ENCODE measurements at places on chromosomes 2 and 18.

- no peak for DNase-seq
These were observed 714.0 kb downstream of the EPHA4 start for GRCh38 chr2:220858101-220858500.

- DNase-seq = no peak
These were observed 162.1 kb downstream of the UBE2E3 start for GRCh38 chr2:181142514-181142913.

GRCh38 chr2:175007510-175007909 is 2.3 kb upstream of the CHN1 start:
- no peak for DNase-seq

- DNase-seq = no peak
These were observed 25.9 kb downstream of the TTLL4 start for GRCh38 chr2:218736531-218736930.

- DNase-seq = no peak
These were observed 111.7 kb upstream of the KLHL14 start for GRCh38 chr18:32884543-32884942.

DNA sequence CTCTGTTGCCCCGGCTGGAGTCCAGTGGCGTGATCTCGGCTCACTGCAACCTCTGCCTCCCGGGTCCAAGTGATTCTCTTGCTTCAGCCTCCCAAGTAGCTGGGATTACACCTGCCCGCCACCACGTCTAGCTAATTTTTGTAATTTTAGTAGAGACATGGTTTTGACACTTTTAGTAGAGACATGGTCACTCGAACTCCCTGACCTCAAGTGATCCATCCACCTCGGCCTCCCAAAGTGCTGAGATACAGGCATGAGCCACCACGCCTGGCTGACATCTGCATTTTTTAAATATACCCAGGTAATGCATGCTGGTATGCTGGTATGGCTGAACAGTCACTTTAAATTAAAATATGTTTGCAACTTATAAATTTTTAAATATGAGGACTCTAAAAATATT is 91.9 kb downstream of the EPB41L3 start:
- DNase-seq = no peak

- no peak for DNase-seq
These were observed 44.6 kb upstream of the THOC1 start for GRCh38 chr18:312415-312814.

- peak; percentile 58 for DNase-seq
These were observed 32.4 kb upstream of the VIT start for GRCh38 chr2:36663851-36664695.

DNA sequence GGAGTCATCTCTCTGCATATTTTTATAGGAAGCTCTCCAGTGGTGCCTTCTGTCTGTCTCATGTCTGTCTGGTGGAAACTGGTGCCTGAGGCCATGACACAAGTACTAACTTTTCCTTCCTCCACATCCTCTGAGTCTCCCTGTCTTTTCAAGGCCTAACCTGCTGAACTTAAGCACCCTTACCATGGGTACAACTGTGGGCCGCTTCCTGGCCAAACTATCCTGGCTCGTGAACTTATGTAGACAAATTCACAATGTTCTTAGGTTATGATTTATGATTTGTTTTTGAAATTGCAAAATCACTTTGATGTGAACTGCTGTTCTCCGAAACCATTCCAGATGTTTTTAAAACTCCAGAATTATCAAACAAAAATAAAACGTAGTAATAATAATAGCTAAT is 804.5 kb upstream of the POU3F3 start:
- no peak for DNase-seq

GRCh38 chr2:127105656-127106456 is 1.1 kb downstream of the BIN1 start:
- DNase-seq = peak; percentile 22

- peak; percentile 76 for DNase-seq
These were observed 135.3 kb downstream of the CTIF start for GRCh38 chr18:48673853-48674721.

DNA sequence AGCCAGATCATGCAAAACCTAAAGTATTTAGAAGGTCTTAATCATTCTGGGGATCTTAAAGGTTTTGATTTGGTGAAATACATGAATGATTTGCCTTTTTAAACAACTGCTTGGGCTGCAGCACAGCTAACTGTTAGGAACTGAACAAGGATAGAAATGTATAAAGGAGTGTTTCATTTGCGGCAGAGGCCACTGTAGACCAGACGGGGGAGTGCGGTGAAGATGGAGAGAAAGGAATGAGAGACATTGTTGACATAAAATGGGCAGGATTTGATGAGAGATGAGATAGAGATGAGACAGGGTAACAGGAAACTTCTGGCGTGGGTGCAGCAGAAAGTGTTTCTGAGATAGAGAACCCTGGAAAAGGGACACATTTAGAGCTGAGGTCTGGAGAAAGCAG is 308.1 kb downstream of the TMX3 start:
- DNase-seq = no peak

DNA sequence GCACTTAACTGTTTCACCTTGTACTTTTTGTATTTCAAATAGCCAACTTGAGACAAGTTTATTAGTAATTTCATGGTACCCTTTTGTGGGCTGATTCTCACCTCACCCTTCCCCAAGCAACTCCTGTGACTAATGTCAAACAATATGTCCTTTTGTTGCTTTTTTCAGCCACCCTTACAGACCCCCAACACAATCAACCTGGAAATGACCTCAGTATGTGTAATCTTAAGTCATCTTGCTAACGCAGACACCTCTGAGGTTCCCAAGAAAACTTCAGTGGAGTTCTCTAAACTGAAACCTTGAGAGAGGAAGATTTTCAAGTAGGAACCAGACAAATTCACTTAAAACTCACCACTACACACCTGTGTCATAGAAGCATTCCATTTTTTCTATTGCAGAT is 69.5 kb downstream of the KYNU start:
- no peak for DNase-seq

- no peak for DNase-seq
These were observed 6.3 kb downstream of the SDC1 start for GRCh38 chr2:20218331-20219320.

DNA sequence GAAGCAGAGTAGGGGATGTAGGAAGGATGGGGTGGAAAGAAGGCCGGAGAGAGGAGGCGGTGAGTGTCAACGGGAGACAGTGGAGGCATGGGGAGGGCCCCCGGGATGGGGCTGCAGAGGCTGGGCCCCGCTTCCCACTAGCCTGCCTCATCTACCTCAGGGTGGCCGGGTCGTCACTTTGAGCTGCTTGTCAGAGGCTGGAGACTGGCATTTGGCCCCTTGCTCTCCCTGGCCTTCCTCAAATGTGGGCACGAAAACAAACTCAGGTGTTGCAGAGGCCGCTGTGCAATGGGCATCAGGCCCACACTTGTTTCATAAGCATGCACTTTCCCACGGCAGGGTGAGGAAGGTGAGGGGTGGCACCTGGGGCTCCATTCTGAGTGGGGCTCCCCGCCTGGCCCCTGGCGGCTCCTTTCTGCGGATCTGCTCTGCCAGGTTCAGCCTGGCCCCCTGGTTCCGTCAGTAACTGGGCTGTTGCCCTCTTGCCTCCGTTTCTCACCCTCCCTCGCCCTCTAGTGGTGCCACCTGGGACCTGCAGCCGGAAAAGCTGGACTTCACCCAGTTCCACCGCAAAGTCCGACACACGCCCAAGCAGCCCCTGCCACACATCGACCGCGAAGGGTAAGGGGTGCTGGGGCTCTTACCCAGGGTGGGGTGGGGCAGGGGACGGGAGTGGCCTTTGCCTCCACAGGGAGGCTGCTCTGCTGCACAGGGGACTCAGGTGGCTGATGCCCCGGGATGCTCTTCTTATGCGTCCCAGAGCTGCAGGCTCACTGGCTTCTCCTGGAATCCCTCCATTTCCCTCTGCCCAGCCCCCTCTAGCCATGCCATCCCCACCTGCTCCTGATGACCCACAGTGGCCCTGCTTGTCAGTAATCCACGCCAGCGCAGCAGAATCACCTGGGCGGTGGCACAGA is 125.4 kb downstream of the CTIF start:
- DNase-seq = peak; percentile 41

GRCh38 chr2:145736871-145737270 is 1217.0 kb upstream of the ZEB2 start:
- DNase-seq = no peak

- no peak for DNase-seq
These were observed 12.7 kb upstream of the DDX18 start for GRCh38 chr2:117801826-117802225.

GRCh38 chr2:72111061-72111460 is 36.6 kb downstream of the CYP26B1 start:
- no peak for DNase-seq

DNA sequence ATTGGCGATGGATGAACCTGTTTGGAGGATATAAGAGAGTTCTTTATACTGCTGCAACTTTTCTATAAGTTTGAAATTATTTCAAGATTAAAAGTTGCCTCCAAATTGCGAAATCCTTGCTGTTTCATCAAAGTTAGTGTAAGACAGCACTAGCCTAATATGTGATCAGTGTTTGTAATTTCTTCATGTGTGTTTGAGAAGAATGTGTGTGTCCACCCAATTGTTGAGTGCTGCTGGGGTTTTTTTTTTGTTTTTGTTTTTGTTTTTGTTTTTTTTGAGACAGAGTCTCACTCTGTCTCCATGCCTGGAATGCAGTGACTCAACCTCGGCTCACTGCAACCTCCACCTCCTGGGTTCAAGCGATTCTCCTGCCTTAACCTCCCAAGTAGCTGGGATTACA is 33.4 kb downstream of the CDK15 start:
- no peak for DNase-seq

DNA sequence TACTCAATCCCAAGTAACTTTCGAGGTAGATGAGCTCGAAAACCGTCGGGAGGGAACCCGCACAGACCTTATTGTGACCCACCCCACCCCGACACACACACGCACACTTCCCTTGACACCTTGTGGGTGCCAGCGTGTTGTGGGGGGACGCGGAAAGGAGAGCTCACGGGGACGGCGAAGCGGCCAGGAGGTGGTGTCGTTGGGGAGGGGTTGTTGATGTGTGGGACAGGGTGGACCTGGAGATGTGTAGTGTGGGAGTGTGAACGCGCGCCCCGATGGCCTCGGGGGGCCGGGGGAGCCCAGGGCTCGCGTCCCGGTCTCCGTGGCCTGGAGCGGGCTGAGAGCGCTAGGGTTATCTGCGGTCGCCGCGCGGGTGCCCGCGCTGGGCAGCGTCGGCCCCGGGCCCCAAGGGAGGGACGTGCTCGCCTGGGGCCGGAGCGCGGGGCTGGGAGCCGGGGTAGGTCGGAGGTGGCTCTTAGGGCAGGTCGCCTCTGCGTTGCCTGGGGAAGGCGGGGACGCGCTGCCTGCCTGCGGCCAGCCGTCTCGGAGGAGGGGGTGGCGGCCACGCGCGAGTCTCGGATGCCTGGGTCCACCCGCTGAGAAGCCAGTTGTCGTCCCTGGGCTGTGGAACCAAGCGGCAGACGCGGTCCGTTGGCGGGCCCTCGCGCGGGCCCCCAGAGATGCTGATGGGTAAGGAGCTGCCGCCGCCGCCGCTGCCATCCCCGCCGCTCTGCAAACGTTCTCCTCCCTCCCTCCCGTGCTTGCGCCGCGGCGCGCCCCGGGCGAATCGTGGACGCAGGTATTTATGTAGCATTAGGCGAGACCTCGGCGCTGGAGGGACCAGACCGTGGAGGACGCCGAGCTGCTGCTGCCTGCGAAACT is 1.6 kb downstream of the KLHL29 start:
- no peak for DNase-seq

DNA sequence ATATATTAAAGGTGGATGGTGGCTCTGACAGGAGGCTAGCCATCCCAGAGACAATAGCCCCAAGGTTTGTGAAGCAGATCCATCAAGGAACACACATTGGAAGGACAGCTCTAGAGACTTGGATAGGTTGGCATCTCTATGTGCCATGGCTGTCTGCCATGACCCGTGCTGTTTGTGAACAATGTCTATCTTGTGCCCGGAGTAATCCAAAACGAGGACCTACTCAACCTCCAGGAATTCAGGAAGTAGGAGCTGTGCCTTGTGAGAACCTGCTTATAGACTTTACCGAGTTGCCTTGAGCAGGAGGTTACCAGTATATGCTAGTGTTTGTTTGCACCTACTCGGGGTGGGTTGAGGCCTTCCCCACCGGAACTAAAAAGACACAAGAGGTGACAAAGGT is 43.1 kb upstream of the SELENOI start:
- no peak for DNase-seq

GRCh38 chr2:219297766-219298456 is 11.3 kb downstream of the PTPRN start:
- DNase-seq = no peak

- DNase-seq = no peak
These were observed 100.7 kb upstream of the SMAD7 start for GRCh38 chr18:49051311-49051967.

DNA sequence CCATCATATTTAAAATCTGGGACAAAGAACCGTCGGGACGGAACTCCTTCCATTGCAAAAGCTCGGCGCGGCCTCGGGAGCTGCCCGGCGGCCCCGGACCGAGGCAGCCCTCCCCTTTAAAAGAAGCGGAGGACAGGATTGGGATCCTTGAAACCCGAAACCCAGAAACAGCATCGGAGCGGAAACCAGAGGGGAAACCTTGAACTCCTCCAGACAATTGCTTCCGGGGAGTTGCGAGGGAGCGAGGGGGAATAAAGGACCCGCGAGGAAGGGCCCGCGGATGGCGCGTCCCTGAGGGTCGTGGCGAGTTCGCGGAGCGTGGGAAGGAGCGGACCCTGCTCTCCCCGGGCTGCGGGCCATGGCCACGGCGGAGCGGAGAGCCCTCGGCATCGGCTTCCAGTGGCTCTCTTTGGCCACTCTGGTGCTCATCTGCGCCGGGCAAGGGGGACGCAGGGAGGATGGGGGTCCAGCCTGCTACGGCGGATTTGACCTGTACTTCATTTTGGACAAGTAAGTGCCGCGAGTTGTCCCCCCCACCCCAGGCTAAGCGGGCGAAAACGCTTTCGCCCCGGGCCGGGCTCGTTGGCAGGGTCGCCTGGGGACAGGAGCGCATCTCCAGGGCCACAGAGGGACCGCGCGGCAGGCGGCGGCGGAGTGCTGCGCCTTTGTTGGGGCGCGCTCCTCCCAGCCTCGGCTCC is at the start of gene ANTXR1:
ANTXR1 (plus strand) TSS at position 38 of the 698 bp plus-strand sequence; CDS start at position 359, 321 bp downstream.
- DNase-seq = no peak

DNA sequence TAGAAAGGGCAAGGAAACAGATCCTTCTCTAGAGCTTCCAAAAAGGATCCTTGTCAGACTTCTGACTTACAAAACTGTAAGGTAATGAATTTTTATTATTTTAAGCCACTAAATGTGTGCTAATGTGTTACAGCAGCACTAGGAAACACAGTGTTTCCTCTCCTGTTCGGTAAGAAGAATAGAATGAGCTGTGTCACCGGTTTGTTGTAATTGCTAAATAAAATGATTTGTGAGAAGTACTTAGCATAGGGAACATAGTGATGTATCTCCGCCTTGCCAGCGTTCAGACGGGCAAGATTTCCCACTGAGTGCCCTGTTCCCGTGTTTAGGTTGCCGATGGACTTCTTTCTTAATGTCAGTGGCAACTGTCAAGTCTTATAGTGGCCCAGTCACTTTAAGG is 57.6 kb downstream of the SPATS2L start:
- DNase-seq = no peak

Data from inflammatory macrophage (primary cell).